ENCODE measurements at places on chromosomes 16 and 17. TPM values are rescaled to one million over a fixed set of nuclear protein-coding genes. Genes with fewer than 3 reads are reported as not detected.

The MMP15 gene
- 2.6 TPM for total RNA-seq

The NEK8 gene
- total RNA-seq, result 8.3 TPM

The ACSM2B gene
- not detected for total RNA-seq

DNA sequence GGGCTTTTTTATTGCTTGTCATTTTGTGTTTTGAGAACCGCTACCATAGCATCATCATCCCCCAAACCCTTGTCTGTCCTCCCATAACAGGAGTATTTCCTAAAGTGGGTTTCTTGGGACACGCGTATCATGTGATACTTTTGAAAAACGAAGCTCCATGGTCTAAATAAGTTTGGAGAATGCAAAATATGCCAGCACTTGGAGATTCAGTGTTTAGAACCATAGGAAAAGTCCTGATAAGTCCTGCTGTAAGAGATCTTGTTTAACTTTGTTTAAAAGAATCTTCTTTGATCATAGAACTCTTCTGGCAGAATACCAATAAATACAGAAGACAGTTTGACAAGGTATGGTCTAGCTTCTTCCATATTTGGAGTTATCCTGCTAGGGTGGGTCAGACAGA lies 59.3 kb downstream of the NKD1 start:
- peaks cover 22% of the 10 kb centered on the region for H3K4me1 ChIP-seq
- no peak for DNase-seq
- H3K27ac ChIP-seq, result no peak overlapping the region
- no peaks in the 10 kb centered on the region for H3K36me3 ChIP-seq

The IRX3 gene
- total RNA-seq, result 18.6 TPM

GRCh38 chr16:88936556-88937205 lies 40.3 kb downstream of the CBFA2T3 start:
- peaks cover 10% of the 10 kb centered on the region for H3K27me3 ChIP-seq
- H3K36me3 ChIP-seq, result no peaks in the 10 kb centered on the region
- H3K27ac ChIP-seq, result no peak overlapping the region

The SMIM5 gene
- total RNA-seq, result 1.3 TPM
